ENCODE measurements at places on chromosomes 6 and 20.

- DNase-seq, result no peak
Measured at GRCh38 chr6:20159781-20160540, 52.3 kb downstream of the MBOAT1 start.

- DNase-seq, result peak; percentile 69
Measured at GRCh38 chr6:28488916-28489365, 26.7 kb downstream of the GPX6 start.

DNA sequence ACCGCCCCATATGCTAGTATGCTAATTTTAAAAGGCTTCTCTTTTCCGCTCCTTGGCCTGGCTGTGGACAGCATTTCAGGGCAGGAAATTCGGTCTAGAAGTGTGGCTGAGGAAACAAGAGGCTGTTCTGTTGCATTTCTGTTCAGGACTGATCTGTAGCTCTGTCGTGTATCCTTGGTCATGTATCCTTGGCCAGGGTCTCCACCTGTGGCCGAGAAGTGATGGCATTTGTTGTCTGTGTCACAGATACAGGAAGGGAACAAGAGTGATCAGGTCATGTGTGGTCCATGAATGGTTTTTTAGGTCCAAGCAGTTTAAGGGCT lies 300.5 kb upstream of the SUPT3H start:
- no peak for DNase-seq

DNA sequence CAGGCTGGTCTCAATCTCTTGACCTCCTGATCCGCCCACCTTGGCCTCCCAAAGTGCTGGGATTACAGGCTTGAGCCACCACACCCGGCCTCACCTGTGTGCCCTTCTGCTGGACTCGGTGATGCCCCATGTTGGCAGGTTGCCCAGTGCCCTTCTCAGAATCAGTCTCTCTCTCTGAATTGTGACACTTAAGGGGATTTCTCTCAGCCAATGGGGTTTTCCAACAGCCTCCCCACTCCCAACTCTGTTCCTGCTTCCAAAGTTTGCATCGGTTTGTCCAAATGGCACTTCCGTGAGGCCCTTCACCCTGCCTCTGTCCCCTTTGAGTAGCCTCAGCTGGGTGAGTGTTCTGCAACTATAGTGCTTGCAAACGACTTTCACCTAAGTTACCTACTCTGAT lies 3.1 kb upstream of the MRPS10 start:
- no peak for DNase-seq

DNA sequence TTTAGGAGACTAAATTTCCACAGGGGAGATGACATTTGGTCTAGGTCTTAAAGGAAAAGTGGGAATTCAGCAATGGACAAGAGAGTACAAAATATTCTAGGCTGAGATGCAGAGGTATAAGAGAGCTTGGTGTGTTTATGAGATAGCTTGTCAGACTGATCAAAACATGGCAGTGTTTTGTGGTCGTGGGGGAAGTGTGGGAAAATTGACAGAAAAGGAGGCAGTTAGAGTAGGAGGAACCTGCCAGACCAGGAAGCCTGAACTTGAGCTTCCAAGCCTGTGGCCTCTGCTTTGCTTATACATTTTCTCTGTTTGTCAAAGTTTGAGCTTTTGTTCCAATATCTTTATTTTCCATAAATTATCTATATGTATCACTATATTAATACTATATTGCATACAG lies 69.5 kb upstream of the MAP3K7 start:
- no peak for DNase-seq

DNA sequence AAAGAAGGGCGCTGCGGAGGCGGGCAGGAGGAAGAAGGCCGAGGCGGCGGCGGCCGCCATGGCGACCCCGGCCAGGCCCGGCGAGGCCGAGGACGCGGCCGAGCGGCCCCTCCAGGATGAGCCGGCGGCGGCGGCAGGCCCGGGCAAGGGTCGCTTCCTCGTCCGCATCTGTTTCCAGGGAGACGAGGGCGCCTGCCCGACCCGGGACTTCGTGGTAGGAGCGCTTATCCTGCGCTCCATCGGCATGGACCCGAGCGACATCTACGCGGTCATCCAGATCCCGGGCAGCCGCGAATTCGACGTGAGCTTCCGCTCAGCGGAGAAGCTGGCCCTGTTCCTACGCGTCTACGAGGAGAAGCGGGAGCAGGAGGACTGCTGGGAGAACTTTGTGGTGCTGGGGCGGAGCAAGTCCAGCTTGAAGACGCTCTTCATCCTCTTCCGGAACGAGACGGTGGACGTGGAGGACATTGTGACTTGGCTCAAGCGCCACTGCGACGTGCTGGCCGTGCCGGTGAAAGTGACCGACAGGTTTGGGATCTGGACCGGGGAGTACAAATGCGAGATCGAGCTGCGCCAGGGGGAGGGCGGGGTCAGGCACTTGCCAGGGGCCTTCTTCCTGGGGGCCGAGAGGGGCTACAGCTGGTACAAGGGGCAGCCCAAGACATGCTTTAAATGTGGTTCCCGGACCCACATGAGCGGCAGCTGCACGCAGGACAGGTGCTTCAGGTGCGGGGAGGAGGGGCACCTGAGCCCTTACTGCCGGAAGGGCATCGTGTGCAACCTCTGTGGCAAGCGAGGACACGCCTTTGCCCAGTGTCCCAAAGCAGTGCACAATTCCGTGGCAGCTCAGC lies 780 bp downstream of the ZCCHC3 start:
- DNase-seq, result no peak

DNA sequence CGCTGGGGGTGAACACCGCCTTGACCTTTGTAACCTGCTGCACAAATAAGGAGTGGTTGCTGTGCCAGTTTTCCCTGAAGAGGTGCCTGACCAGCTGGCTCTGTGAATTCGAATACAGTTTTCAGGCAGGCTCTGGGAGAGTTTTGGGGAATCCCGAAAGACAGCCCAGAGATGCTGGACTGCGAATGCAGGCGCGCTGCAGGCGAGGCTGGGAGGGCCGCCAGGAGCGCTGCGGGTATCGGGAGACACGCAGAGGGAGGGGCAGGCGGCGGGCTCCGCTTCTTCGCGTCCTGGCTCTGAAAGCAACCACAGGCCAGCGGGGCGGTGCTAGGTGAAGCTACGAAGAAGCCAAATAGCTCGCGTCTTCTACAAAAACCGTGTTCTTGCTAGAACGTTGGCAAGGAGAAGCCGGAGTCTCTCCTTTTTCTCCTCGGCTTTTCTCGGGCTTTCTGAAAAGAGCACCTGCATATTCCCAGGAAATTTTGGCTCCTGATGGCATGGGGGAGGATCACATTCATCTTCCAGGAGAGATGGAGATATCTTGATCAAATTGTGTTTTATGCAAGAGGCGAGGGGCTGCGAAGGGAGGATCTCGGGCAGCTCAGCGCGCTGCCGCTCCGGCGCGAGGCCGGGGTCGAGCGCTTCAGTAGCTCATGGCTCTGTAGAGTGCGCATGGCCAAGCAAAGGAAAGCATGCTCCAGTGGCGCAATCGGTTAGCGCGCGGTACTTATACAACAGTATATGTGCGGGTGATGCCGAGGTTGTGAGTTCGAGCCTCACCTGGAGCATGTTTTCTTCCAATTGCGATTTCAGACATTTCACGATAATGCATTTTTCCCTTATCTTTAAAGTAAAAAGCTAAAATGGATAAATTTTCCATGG lies 158.1 kb upstream of the ZNF184 start:
- no peak for DNase-seq

- DNase-seq, result no peak
Measured at GRCh38 chr6:88157106-88157505, 9.0 kb downstream of the CNR1 start.

DNA sequence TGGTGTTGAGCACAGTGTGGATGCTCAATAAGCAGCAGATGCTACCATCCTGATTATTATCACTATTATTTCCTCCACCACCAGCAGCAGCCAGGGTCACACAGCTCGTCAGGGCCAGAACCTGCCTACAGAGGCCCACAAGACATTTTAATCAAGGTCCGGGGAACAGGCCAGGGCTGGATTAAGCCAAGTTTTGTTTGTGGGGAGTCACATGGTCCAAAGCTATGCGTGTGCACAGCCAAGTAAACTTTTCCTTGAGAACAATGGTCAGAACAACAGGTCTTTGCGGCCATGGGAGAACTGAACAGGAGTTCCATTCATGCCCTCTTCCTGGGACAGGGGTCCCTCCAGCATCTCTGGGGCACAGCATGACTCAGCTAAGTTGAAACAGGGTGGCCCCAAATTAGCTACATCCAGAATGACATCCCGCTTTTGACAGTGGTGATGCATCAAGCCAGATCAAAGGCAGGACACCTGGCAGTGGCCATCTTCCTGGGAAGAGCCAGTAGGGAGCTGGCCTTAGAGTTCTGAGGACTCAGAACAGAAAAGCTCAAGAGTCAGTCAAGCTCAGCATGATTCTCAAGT lies 11.7 kb downstream of the SNTA1 start:
- no peak for DNase-seq

- no peak for DNase-seq
Measured at GRCh38 chr6:28537065-28537464, 11.4 kb downstream of the GPX5 start.

DNA sequence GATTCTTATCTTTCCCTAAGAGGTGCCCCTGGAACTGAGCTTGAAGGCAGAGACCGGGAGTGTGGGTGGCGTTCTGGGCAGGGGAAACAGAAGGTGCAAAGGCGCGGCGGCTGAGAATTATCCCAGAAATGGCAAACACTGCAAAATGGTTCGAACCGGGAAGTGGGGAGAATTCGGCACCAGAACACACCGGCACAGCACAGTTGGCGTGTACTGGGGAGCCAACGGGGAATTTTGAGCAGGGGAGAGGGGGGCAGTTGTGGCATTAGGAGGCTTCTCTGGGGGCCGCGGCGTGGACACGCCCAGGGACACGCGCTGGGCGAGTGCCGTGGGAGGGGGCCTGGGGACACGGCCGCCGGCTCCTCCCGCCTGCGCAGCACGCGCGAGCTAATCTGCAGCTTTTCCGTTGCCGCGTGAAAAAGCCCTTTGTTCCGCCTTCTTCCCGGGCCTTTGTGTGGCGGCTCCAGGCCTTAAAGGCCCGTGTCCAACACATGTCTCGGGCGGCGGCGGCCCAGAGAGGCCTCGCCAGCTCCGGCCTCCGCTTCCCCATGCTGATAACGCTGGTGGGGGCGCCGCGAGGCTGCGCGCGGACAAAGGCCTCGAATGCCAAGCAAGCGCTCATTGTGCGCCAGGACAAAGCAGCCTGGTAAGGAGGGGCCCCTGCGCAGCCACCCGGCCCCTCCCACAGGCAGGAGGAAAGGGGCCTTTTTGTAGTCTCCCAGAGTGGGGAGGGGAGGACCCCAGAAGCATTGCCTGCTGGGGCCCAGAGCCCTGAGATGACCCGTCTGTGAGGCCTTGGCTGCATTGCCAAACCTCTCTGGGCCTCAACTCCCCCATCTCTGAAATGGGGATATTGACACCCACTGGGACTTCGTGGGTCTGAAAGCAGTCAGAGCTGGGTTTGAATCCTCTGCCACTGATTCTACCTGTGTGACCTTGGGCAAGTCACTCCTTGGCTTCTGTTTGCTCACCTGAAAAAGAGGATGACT lies 82.8 kb downstream of the CD40 start:
- no peak for DNase-seq

- no peak for DNase-seq
Measured at GRCh38 chr6:90079560-90080490, 185.6 kb downstream of the GJA10 start.

DNA sequence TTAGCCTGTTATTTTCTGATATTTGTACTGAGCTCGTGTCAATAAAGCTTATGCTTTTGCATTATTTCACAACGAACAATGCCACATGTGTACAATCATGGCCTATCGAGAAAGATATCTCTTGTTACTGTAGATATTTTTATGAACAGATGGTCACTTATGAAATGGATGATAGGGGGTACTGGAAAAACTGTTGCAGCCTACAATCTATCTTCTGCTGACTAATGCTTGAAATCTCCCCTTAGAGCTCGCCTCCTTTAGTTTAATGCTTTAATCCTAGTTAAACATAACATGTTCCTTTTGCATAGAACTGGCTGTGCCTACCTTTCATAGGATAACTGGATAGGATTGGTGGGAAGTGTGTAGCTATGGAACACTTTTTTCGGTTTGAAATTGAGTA lies 296.2 kb downstream of the FARS2 start:
- DNase-seq, result no peak

DNA sequence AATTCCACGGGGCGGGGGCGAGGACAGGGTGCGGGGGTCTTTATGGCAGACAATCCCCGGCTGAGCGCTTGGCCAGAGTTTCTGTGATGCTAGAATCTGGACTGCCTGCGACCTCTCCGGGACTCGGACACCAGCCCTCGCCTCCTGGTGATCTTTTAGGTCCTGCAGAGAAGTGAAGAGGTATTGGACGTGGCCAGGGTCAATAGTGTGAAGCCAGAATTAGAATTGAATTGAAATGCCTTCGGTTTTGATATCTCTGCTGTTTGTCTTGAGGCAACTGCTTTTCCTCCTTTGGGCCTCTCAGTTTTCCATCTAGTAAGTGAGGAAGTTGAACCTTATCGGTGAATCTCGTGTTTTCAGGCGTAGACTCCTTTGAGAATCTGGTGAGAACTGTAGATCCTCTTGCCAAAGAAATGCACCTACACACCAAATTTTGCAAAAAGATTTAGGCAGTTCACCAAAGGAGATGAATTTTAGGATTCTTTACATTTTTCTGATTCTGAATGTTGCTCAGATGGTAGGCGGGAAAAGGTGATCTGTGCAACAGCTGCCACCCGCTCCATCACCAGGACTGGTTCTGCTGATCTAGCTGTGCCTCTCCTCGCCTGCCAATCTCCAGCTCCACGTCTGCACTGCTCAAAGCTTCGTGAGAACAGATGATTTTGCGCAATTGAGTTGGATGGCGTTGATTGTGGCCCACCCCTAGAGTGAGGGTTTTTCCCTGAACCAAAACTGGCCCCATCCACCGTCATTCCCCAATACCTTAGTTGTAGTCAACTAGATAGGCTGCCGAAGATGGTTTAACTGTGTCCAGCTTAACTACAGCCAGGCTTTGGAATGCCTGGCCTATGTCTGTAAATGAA lies 837 bp upstream of the OSER1 start:
- DNase-seq, result no peak

GRCh38 chr6:117298941-117299340 lies 33.6 kb downstream of the VGLL2 start:
- DNase-seq, result no peak

GRCh38 chr20:63737695-63737944 lies 1.2 kb downstream of the LIME1 start:
- no peak for DNase-seq

DNA sequence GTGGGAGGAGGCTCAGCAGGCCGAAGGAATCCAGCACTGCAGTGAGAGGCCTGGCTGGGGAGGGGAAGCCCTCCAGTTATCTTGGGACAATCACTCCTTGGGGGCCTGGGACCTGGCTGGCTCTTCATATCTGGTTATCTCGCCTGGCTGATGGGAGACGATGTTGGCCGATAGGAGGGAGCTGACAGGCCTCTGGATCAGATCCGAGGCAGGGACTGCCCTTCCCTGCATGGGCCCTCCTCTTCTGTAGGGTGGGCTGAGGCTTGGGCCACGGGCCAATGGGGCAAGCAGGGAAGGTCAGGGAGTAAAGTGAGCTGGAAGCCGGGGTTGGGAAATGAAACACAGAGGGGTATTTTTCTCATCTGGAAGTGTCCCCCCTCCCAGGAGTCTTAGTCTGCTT lies 25.2 kb downstream of the MANBAL start:
- no peak for DNase-seq

GRCh38 chr6:134599079-134599478 lies 281.2 kb upstream of the SGK1 start:
- DNase-seq, result no peak

- DNase-seq, result no peak
Measured at GRCh38 chr20:44208165-44208564, 2.4 kb downstream of the OSER1 start.

GRCh38 chr6:137121401-137121997 lies 51.9 kb downstream of the IL22RA2 start:
- DNase-seq, result no peak

GRCh38 chr6:130385064-130385695 lies 19.4 kb downstream of the TMEM200A start:
- no peak for DNase-seq

Measured in HFF-Myc (cell line).